Hepatocyte (in vitro differentiated cells): ENCODE measurements at places on chromosomes 4 and X. TPM values are rescaled to one million over a fixed set of nuclear protein-coding genes. Genes with fewer than 3 reads are reported as not detected.

ZNF732 gene
- not detected in 2 replicates for total RNA-seq

TRO gene
- 46.2 and 53.5 TPM in 2 replicates for total RNA-seq

- DNase-seq, result no peak
Measured at GRCh38 chr4:58658701-58659100, 1548.5 kb upstream of the IGFBP7 start.

DNA sequence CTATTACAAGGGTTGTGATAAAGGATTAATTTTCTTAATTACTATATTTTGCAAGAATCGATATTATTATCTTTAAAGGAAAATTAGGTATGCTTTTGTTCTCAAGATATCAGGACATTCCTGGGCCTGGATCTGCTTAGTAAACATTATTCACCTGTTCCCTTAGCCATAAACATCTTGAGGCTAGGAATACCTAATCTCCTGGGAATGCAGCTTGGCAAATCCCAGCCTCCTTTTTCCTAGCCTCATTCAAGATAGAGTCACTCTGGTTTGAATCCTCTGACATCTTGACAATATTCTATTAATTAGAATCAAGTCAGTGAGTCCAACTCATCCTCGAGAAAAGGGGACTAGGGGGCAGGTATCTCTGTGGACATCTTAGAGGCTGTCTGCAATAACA lies 327.1 kb downstream of the STIM2 start:
- peak; percentile 9 for DNase-seq

DNA sequence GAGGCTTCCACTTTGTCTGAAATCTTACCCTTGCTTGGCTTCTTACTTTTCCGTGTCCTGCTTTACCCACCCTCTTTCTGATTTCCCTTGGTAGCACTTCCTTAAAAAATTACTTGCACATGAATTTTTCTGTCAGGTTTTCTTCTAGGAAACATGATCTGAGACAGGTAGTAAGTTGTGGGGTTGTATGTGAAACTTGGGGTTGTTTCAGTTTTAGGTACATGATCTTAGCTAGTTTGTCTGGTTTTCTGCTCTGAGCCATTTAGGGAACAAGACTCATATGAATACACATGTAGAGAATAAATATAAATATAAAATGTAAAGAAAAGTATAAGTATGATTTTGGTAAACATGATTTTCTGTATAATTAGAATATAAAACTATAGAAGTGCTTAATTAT lies 17.4 kb upstream of the ARMCX2 start:
- DNase-seq, result no peak

DNA sequence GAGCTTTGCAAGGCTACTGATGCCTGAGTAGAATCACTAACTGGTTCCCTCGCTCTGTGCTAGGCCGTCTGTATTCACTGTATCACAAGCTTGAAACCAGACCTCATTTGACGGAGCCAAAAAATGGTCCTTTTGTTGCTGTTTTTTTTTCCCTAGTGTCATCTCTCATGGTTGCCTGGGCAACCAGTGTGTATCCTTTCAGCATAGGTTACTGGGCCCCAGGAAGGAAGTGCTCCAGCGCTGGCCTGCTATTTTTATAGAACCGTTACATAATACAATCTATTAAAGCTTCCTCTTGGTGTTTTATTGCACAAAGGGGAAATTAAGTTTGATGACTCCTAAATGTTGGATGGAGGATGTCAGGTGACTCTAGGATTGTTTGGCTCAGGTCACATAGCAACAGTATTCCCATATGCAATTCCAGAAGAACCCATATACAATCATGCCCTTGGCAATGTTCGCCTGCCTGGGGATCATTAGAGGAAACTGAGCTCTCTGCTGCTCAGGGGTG lies 220.4 kb downstream of the SPRY1 start:
- peak; percentile 74 for DNase-seq

DNA sequence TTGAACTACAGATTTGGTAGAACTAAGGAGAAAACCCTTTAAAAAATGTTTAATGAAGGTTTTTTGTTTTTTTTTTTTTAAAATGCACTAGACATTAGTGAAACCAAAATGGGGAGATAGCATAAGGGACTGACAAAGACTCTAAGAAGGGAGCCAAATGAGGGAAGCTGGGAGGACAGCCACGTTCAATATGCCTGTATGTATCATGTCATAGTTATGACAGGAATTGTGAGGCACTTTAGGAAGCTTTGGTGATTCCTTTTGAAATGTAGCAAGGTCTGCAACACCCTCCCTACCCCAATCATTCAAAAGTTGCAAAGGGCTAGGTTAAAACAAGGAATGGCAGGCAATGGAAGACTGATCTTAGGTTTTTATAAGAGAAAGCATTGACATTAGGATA lies 526.0 kb downstream of the TLL1 start:
- no peak for DNase-seq

NSUN7 gene
- total RNA-seq, result 8.0 and 10.3 TPM in 2 replicates

DNA sequence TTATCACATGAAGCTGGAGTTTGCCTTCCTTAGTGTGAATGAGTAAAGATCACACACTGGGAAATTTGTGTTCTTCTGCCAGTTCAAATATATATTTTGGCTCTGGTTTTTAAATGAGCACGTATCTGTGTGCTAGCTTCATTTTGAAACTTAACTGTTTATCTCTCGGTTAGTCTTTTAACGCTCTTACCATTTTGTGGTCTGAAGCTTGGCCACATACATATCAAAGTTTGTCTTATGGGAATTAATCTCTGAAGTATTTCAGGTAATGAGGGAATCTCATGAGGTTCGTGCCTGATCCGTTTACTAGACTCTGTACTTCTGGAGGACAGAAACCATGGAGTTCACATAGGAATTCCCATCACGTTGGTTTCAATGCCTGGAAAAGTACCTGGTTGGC lies 13.8 kb downstream of the ATP10D start:
- no peak for DNase-seq

DNA sequence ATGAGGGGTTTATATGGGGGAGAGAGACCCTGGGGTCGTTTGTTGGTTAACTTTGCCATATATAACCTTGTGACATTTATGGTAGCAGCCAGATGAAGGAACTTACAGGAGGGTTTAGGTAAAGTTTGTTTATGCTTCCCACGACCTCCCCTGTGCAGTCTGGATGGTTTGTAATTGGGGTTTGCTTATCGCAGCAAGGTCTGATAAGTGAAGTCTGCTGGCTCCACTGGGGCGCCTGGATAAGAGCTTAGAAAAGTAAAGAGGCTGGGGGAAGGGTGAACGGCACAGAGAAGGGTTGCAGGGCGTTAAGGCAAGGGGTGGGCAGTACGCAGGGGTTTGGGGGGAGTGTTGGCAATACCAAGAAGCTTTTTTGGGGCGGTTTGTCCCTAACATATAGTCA lies 98.7 kb downstream of the KDM6A start:
- no peak for DNase-seq
